T-helper 1 cell (primary cell): ENCODE measurements at places on chromosomes 2 and 18.

DNA sequence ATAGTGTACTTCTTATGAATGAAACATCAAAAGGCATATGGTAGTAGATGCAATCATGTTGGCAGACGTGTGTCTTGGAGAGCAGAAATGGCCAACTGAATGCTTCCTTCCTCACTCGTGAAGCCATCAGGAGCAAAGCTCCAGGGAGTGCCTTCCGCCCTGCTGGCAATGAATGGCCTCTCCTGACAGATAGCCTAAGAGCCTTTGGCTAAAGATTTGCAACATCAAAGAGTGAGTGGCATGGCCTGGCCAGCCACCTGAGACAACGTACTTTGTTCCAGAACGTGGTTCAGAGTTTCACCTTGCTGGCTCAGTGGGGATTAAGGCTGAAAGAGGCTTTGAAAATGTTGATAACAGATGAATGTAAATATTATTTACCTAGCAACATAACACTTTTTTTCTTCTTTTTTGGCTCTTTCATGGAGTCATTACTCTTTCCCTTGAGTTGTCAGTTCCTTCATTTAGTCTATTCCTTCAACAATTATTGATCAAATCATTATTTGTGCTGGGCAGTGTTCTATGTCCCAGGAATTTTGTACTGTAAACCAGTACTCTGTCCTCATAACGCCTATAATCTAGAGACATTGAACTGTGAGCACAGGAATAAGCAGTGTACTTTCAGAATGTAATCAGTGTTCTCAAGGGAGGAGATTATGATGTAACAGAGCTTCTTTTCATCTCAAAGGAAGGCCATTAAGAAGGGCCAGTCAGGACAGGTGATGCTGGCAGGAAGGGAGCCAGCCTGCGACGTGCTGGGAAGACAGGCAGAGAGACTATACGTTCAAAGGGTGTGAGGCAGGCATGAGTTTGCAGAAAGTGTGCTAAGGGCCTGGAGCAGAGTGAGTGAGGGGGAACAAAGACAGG, 59.4 kb upstream of the SH3RF3 start:
- DNase-seq, result no peak

DNA sequence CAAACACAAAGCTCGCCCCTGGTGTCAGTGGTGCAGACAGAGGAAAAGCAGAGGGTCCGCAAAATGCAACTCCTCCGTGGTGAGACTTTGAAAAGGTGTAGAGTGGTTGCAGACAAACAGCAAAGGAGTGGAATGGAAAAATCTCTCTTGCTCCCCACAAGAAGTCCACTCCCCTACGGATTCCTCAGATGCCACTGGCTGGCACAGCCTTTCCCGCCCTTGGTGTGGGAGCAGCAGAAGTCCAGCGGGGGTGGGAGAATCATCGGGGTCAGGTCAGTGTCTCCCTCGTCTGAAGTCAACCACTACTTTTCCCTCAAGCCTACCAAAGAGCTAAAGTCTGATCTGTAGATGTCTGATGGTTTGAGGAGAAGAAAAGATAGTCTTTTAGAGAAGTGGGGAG, 22.3 kb upstream of the B3GNT7 start:
- DNase-seq, result no peak

GRCh38 chr2:30110773-30111172, 36.0 kb upstream of the YPEL5 start:
- no peak for DNase-seq

GRCh38 chr2:234606896-234607295, 110.0 kb upstream of the ARL4C start:
- no peak for DNase-seq

GRCh38 chr18:67478249-67478648, 38.3 kb downstream of the DSEL start:
- DNase-seq, result no peak

GRCh38 chr2:14535156-14535555, 97.4 kb upstream of the LRATD1 start:
- DNase-seq, result no peak

- DNase-seq, result no peak
Observed at GRCh38 chr2:45684756-45685155, 33.3 kb downstream of the PRKCE start.

GRCh38 chr18:839224-840022, 27.4 kb upstream of the YES1 start:
- peak; percentile 82 for DNase-seq

- DNase-seq, result no peak
Observed at GRCh38 chr2:91748902-91749301, 3057.4 kb downstream of the RPIA start.

- no peak for DNase-seq
Observed at GRCh38 chr18:3319894-3320454, 58.0 kb downstream of the MYL12B start.

DNA sequence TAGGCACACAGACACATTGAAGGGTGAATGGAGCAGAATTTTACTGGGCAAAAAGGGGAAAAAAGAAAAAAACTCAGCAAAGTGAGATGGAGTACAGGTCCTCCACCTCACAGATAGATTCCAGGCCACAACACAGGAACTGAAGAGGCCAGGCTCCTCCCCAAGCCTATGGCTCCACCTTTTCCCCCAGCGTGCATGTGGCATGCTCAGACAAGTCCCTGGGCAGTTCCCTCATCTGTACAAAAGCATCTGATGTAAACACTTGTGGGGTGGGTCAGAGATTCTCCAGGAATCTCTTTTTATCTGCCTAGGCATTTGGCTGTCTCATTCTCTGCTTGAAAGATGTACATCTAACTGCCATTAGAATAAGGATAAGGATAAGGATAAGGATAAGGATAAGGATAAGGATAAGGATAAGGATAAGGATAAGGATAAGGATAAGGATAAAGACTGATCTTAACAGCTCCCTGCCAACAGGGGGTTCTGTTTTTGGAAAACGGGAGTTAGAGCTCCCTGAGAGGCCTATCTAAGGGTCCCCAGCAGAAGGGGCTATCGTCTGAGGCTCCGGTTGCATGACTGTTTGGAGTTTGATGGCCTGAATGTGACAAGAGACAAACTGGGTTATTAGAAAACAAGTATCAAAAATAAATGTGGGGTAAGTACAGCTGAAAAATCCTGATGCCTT, 17.2 kb upstream of the ASXL3 start:
- no peak for DNase-seq

GRCh38 chr2:176172895-176173566, 15.4 kb upstream of the HOXD1 start:
- DNase-seq, result no peak

- no peak for DNase-seq
Observed at GRCh38 chr2:239870276-239870675, 154.9 kb downstream of the NDUFA10 start.

DNA sequence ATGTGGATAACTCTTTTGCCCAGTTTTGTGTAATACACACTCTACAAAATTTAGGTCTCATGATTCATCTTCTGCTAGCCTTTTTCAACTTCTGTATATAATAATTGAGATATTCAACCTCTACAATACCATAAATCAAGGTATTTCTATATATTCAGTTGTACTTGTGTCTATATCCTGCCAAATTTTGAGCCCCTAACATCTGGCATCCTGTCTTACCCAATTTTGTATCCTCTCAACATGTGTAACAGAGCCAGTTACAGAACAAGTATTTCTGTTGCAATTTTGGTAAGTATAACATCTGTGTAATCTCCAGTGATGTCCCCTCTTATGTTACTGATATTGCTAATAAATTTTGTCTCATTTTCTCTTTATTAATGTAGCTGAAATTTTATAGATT, 145.8 kb downstream of the TRIB2 start:
- no peak for DNase-seq

GRCh38 chr2:125398738-125399524, 1257.0 kb upstream of the GYPC start:
- no peak for DNase-seq

GRCh38 chr2:133124446-133124845, 443.8 kb downstream of the NCKAP5 start:
- DNase-seq, result no peak

- no peak for DNase-seq
Observed at GRCh38 chr2:52668724-52669123, 1098.9 kb upstream of the CHAC2 start.

DNA sequence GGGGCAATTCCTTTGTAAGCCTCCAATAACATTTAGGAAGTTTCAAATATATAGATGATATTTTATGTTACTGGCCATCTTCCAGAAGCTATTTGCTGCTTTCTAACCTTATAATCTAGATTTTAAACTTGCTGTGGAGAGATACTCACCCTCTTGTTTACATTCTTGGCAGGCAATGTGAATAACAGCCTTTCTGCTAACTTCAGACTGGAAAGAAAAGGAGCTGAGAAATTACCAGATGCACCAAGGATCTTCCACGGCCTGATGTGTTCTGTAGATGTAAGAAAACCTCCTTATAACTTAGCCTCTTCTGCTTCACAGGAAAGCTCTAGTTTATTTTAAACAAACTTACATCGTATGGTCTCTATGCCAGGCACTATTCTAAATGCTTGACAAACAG, 16.7 kb downstream of the REG1B start:
- DNase-seq, result no peak

- DNase-seq, result no peak
Observed at GRCh38 chr2:33320573-33320972, 155.9 kb upstream of the RASGRP3 start.

GRCh38 chr2:31333046-31333445, 81.5 kb downstream of the XDH start:
- no peak for DNase-seq

GRCh38 chr2:102783506-102784183, 21.8 kb downstream of the TMEM182 start:
- DNase-seq, result no peak
